ENCODE measurements at places on chromosomes 1 and 21.
A peak's percentile ranks its signal among the peaks of the same experiment; 100 is the strongest.

- no peak for DNase-seq
These were observed 63.0 kb downstream of the DPT start for GRCh38 chr1:168665975-168666374.

DNA sequence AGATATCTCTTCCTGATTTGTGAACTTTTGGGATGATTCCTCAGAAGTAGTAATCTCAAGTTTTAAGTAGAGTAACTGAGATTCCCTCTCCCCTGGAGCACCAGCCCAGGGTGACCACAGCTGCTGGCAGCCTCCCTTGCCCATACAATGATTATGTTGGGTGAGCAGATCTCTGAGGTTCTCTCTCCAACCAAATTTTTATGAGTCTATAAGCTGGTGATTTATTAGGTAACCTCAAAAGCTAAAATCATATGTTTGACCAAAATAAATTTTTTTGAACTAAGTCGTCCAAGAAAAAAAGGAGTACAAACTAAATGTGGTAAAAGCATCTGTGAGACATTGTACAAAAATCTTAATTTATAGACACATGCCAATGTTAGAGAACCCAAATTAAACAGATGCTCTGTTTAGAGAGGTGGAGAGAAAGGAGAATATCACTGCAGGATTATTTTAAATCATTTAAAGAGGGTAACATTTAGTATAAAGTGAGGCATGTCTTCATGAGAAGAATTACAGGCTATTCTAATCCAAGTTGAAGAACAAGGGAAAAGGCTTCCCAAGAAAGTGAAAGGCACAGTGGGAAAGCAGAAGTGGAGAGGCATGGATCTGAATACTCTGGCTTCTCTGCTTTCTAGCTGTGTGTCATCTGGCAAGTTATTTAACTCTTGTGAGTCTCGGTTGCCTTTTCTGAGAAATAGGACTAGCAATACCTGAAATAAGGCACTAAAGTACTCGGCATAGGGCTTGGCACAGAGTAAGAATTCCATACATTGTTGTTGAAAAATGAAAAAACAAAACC, 2.5 kb downstream of the AKNAD1 start:
- DNase-seq, result no peak

- DNase-seq, result no peak
These were observed 7.2 kb upstream of the VSIG8 start for GRCh38 chr1:159869607-159870006.

DNA sequence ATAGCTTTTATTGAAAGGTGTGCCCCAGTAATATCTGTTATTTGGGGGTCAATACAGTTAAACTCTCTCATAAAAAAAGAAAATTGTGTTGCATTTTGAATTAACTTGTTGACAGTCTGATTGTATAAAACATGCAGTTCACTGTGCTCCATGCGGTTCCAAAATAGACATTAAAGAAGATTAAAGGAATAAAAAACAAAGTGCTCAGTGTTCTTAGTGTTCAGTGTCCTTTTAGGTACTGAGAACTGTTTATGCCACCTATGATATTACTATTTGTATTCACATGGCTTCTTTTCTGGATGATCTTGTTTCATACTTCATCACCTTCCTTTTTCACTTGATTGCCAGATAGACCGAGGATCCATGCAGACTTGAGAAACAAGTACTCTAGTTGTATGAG, 15.3 kb upstream of the SGIP1 start:
- DNase-seq, result no peak

DNA sequence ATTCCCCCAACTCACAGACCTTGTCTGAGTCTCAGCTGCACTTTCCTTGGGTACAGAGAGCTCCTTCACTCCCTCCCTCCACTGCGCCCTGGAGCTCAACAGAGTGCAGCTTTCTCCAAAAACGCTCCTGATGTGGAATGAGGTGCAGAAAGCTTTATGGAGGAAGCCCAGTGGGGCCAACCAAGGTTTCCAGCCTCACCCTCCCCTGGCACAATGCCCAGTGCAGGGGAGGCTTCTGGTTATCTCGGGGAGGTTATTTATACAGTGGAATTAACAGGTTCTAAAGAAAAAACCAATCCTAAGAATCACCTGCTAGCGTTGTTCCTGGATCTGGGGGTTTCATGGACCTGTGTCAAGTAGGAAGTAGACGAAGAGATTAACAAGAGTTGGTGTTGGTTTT, at the start of gene ITLN1:
Gene ITLN1, minus strand, starts transcription at position 139 of the 400 bp plus-strand sequence. CDS start 303 bp downstream, outside the sequence.
- DNase-seq, result no peak

GRCh38 chr1:33047839-33048305, 11.2 kb upstream of the AK2 start:
- DNase-seq, result peak; percentile 72

GRCh38 chr1:16112596-16113555, 39.4 kb upstream of the FAM131C start:
- DNase-seq, result no peak

- DNase-seq, result no peak
These were observed 168.2 kb upstream of the C1orf105 start for GRCh38 chr1:172252321-172252720.

GRCh38 chr21:17451364-17451891, 61.4 kb upstream of the CXADR start:
- peak; percentile 9 for DNase-seq

DNA sequence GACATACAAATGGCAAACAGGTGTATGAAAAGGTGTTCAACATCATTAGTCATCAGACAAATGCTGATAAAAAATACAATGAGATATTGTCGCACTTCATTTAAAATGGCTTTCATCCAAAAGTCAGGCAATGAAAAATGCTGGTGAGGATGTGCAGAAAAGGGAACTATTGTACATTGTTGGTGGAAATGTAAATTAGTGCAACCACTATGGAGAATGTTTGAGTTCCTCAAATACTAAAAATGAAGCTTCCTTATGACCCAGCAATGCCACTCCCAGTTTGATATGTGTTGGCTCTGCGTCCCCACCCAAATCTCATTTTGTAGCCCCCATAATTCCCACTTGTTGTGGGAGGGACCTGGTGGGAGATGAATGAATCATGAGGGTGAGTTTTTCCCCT, 309.7 kb upstream of the ZRANB2 start:
- no peak for DNase-seq

- DNase-seq, result no peak
These were observed 96.6 kb downstream of the DDX20 start for GRCh38 chr1:111852261-111852721.

DNA sequence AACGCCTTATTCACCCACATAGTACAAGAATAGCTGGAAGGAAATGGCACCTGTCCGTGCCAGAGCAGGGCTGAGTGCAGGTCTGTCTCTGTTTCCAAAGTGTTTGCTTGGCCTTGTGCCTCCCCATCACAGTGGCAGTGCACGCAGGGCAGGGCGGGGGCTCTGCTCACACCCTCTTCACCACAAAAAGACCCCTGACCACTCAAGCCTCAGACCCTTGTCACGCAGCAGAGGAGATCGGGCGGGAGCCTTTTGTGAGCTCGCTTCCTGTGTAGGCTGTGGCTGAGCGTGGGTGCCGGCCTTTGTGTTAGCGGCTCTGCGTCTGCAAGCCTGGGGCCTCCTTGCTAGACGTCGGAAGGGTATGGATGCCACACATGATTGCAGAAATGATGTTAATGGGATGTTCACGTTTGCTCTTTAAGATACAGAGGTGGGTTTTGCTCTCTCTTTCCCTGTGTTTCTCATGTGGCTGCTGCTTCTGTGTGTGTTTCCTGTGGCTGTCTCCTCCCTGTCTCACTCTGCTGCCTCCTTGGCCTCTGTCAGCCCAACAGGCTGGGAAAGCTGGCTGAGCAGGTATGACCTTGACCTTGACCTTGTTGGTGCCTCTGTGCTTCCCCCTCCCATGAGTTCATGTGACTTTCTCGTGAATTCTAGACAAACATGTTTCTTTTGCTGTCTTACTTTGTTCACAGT, 45.4 kb downstream of the S100B start:
- DNase-seq, result no peak

DNA sequence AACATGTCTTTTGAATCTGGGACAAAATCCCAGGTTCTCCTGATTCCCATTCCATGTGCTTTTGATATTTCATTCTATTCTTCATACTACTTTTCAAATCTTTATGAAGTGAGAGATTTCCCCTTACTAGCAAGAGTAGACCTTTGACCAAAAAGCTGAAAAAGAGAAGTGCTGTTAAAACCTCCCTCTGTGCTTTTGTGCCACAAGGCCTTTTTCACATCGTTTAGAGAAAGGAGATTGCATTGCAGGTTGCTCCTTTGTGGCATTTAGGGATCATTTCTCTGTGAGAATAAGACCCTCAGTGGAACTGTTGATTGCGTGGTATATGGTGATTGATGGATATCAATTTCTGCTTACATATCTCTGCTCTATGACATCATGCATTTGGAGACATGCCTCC, 148.8 kb downstream of the TGFB2 start:
- DNase-seq, result no peak

DNA sequence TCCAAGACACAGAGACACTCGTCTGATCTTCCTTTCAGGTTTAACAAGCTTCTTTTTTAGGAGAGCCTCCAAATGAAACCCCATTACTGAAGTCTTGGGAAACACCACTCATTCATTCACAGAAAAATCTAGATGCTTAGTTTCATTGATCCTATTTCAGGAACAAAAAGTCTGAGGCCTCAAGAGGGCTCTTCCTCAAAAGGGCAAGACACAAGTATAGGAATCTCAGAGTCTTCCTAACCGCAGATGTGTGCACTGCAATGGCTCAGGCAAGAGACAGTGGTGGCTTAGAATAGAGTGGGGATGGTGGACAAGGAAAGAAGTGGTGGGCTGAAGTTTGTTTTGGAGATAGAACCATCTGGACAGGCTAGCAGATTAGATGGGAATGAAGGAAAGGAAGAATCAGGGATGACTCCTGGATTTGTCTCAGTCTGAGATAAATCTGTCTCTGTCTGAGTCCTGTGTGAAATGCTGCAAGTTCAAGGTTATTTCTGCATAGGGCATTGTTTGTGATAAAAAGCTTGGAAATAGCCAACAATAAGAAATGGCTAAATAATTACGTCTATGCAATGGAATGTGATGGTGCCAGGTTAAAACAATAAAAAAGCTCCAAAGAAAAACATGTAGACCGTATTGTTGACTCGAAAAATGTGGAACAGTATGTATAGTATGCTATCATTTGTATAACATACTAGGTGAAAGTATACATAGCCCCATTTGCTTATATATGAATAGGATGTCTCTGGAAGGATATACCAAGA, 8.9 kb upstream of the CTSE start:
- no peak for DNase-seq

DNA sequence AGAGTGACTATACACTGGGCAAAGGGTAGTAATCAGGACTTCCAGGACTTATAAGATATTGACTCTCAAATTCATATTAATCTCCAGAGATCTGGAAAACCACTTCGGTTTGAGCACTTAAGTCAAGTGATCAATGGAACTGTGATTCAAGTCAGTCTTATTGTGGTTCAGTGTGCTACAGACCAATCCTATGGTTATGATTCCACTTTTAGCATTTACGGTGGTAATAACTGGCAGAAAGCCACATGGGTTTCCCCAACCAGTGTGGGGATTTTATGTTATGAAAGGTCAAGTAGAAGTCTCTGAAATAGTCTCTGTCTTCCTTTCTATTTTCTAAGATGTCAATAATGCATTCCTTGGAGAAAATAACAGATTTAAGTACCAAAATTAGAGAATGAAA, 151.3 kb upstream of the NEGR1 start:
- no peak for DNase-seq

GRCh38 chr1:245153552-245154428, 995 bp upstream of the KIF26B start:
- peak; percentile 17 for DNase-seq

DNA sequence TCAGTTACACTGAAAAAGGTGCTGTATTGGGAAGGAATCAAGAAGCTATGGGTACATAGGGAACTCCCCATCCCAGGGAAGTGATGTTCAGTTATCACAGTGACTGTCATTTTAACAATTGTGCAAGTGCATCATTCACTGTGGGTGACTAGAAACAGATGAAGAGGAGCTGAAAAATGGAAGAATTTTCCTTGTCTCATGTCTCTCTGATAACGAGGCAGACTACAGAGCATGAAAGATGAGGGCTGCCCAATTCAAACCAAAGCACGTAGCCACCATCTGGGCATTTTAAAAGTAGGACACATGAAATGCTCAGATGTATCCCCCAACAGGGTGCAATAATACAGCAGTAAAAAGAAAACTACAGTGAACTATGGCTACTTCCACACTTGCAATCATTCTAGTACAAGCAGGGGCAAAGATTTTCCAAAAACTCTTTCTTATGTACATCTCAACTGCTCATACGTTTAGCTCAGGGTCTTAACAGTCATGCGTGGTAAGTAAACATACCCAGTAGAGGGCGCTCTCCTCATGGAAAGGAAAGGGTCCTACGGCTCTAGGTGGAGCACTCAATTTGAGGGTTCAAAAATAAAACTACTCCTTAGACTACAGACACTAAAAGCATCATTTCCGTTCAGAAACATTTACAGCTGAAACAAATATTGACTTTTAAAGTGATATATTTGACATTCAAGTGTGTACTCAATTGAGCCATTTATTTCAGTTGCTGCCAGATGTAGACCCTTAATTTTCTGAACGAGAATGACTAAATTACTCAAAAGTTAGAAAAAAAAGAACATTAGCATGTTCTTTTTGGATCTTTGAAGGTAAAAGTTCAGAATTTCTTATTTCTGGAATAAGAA, 143.2 kb downstream of the KCTD3 start:
- peak; percentile 19 for DNase-seq

- DNase-seq, result peak; percentile 51
These were observed 64.8 kb upstream of the BACH1 start for GRCh38 chr21:29233611-29234540.

GRCh38 chr1:185603158-185603557, 131.0 kb upstream of the HMCN1 start:
- no peak for DNase-seq

DNA sequence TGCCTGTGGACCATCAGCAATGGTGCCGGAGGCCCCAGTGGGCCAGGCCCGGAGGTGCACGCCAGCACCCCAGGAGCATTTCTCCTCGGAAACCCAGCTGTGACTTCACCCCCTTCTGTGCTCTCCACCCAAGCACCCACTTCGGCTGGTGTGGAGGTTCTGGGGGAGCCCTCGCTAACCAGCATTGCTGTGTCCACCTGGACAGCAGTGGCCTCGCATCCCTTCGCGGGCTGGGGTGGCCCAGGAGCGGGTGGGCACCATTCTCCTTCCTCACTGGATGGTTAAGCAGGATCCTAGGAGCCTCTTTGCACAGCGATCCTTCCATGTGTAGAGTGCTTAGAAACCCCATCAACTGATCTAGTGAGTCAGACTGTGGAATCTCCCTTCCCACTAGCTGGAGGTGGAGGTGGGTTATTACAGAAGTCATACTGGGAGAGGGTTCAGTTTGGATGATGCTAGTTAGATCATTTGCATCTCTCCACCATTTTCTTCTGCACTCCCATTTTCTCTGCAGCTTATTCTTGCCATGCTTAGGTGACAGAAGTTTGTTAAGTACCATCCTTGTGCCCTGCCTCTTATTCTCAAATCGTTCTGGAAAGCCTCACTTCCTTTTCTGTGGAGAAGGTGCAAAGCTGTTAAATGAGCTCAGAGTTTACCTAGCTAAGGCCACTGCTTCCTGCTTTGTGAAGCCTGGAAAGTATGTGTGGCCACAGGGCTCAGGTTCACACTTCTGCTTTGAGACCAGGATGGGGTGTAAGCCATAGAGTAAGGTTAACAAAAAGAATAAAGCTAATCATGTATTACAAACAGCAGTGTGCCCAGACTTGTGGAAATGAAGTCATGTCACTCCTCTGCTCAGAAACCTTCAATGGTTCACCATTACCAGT, 32.3 kb downstream of the TBX19 start:
- no peak for DNase-seq
